Stimulated activated naive CD4-positive, alpha-beta T cell treated with Interleukin-2 at 50 U/mL for 16 hours (primary cell): ENCODE measurements at places on chromosomes 7 and 10.

DNA sequence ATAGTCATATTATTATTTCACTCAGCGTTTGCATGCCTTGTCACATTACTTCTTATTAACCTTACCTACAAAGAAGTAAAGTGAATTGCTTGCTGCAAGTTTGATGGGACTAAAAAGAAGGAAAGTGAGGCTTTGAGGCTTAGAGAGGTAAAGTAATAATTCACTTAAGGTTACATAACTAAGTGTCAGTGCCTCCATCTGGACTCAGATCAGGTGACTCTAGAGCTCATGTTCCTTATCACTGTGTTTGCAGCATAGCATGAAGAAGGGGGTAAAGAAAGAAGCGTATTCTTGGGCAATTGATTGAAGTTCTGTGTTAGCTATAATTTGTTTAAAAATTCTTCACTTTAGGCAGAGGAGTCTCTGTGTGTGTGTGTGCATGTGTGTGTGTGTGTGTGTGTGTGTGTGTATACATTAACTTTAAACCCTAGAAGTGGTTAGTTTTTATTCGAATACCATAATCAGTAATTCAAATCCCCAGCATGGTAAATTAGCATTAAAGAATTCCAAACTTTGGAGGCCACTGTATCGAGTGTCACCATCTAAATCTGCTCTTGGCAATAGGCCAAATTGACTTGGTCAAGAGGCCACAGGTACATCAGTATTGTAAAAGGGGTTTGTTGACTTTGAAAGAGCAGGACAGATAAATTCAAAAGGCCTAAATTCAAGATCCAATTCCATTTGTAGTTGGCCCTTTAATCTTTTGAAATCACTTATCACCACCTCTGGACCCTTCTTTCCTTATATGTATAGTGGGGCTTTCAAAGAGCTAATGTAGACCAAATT lies 2.2 kb upstream of the PON3 start:
- no peak for DNase-seq

DNA sequence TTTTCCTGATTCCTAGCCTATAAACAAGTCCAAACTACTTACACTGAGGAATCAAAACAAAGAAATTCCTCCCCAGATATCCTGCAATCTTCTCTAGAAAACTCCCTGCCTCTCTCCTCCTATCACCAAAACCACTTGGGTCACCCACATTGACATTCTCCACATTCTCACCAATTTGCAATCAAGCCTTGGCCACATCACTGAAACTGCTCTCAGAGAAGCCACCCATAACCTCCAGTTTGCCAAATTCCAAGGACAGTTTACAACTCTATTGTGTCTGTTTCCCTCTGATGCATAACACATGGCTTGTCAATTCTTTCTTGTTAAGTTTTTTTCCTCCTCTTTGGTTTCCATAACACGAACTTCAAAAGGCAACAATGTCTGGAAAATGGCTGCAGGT lies 233.5 kb downstream of the XPNPEP1 start:
- no peak for DNase-seq

- no peak for DNase-seq
These were observed 52.5 kb upstream of the NFKB2 start for GRCh38 chr10:102342958-102343357.

GRCh38 chr7:97226541-97226940 lies 109.0 kb downstream of the SDHAF3 start:
- DNase-seq: no peak

DNA sequence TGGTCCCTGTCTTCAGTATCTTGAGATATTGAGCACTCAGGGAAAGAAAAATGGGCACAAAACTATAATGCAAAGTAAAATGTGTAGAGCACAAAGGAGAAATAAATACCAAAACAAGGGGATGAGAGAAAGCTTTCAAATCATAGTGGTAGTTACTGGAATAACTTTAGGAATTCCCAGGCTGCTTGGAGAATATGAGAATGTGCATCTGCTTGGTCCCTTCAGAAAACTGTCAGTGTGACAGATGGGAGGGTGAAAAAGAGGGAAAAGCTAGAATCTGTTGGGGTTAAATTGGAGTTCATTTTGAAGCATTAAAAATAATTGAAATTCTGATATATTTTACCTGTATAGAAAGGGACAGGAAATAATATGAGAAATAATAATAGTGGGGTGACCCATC lies 15.3 kb downstream of the ST7 start:
- no peak for DNase-seq

DNA sequence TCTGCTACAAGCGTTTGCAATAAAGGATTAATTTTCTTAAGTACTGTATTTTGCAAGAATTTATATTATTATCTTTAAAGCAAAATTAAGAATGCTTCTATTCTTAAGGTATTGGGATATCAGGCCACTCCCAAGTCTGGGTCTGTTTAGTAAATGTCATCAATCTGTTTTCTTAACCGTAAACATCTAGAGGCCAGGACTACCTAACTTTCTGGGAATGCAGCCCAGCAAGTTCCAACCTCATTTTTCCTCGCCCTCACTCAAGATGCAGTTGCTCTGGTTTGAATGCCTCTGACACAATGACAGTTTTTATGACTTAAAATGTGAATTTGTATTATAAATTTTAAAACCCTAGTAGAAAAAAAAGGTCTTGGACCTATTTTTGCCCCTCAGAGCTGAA lies 143.5 kb downstream of the INHBA start:
- DNase-seq: no peak

GRCh38 chr7:55088620-55089019 lies 69.8 kb downstream of the EGFR start:
- DNase-seq: no peak

DNA sequence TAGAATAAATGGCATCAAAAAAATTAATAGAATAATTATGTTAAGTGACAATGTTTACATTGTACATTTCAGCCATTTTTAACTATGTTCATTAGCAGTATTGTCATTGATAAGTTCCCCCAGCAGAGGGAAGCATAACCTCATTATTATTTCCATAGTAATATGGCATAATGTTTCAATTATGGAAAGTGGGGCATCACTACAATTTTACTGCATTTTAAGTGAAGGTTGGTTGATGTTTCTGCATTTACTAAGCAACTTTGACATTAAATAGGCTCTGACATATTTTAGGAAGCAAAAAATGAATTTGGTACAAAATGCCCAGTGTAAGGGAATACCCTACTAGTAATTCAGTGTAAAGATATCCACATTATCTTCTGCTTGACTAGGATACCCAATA lies 218.3 kb downstream of the SEMA3A start:
- DNase-seq: no peak

DNA sequence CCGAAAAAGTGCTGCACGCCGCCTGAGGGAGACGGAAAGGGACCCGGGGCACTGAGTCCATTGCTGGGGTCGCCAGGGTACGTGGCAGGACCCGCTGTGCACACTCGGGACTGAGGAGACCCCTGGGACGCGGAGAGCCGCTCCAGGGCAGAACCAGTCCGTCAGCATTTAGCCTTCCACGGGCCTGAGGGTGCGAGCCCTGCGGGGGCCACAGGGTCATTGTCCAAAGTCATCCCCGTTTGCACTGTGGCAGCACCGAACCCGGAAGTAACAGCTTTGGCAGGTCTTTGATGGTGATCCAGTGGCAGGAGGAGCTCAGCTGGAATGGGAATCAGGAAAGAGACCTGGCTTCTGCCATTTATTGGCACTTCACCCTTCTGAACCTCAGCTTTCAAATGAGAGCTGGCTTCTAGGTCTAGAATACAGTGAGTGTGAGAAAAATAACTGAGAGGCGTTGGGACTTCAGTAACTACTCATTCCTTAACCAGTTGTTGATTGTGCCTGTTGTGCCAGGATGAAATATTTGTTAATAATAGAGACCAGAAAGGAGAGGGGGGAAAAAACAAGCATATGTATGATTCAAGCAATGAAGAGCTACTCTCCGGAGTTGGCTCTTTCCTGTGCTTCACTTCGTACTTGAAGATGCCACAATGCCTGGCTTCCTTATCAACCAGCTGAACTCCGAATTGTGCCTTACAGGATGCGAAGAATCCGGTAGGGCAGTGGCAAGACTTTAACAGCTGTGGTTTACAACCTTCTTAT lies 811 bp upstream of the ARHGAP12 start:
- DNase-seq: no peak
